ENCODE measurements at places on chromosomes 1 and 21.

GRCh38 chr21:38475519-38475918 is 22.8 kb downstream of the ERG start:
- DNase-seq = no peak

GRCh38 chr1:226082959-226083301 is 20.4 kb downstream of the H3-3A start:
- DNase-seq = no peak

- DNase-seq = no peak
Measured at GRCh38 chr1:221234791-221235190, 355.5 kb downstream of the HLX start.

GRCh38 chr21:45014747-45015468 is 59.5 kb upstream of the ADARB1 start:
- no peak for DNase-seq

GRCh38 chr21:29449306-29449950 is 150.7 kb downstream of the BACH1 start:
- DNase-seq = no peak

- no peak for DNase-seq
Measured at GRCh38 chr1:186994897-186995296, 166.1 kb downstream of the PLA2G4A start.

- DNase-seq = no peak
Measured at GRCh38 chr1:209673631-209674417, 1.4 kb upstream of the G0S2 start.

- no peak for DNase-seq
Measured at GRCh38 chr1:58741678-58742553, 41.9 kb downstream of the JUN start.

GRCh38 chr21:27225151-27225550 is 258.3 kb upstream of the ADAMTS5 start:
- DNase-seq = no peak

DNA sequence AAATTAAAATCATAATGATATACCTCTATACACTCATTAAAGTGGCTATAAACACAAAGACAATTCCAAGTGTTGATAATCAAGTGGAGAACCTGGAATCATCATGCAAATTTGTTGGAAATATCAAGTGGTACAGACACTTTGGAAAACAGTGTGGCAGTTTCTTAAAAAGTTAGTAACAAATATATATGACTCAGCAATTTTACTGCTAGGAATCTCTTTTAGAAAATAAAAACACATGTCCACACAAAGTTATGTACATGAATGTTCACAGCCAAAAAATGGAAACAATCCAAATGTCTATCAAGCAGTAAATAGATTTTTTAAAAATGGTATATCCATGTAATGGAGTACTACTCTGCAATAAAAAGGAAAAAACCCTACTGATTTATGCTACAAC is 375.6 kb downstream of the HLX start:
- DNase-seq = no peak

DNA sequence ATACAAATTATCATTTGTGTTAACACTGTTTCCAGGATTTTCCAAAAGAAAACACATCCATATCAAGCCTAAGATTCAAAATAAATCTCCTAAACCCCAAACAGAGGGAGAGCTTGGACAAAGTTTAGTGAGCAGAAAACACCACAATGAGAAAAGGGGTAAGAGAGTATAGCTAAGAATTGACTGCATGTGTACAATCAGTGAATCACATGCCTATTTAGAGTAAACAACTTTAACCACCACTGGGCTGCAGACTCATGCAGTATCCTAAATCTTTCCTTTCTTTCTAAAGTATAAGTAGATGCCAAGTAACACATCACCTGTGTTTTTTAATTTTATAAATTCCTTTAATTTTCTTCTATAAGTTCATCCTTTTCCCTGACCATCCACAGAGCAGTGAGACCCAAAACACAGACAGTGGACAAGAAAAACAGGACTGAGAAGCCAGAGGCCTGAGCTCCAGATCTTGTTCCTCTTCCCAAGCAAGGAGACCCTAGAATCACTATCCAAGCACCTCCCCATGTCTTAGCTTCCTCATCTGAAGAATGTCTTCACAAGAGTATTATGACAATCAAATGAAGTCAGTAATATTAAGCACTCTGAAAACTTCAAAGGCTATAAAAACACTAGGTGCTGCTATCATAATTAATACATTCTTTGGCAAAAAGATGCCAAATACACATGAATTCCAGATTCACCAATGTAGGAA is 93.1 kb downstream of the VAV3 start:
- DNase-seq = no peak

GRCh38 chr1:86517336-86517735 is 29.5 kb upstream of the CLCA4 start:
- no peak for DNase-seq

DNA sequence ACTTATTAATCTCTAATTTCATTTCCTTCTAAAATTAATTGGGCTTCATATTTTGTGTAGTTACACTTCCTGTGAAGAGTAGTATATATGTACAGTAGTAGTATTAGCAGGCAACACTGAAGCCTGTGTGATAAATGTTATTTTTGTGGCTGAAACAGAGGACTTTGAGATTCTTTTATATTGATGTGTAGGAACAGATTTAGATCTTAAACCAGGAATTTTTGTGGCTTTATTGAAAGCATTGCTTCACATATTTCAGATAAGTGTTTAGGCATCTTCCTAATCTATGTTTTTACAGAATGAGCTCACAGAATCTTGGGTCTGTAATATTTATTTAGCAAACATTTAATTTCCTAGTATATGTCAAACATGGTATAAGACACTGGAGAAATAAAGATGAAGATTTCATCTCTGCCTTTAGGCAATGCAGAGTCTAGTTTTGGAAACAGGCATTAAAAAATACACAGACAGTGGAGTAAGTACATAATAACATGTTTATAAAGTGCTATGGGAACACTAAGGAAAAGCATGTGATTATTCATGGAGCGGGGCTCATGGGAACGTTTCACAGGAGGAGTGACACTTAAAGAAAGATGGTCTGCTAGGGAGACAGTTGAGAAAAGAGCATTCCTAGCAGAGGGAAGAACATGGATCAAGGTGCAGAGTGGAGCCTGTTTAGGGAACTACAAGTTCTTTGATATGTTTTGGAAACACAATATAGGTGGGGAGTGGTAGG is 52.7 kb downstream of the MIGA1 start:
- no peak for DNase-seq

DNA sequence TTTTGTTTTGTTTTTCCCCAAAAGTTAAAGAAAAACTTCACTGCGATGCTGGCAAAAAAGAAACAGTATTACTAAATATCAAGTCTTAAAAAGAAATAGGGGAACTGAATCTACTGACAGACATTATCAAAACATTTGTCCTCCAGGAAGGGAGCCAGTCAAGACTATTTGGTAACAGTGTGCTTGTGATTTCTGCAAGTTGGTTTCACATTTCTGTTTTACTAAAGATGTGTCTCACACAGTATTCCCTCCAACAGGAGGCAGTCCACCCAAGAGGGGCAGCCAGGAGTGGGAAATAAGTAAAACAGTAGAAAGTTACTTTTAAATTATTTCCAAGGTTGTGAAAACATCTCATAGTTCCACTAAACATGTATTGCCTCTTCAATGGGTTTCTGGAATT is 74.4 kb upstream of the SDC3 start:
- no peak for DNase-seq

GRCh38 chr1:8465692-8466091 is 147.8 kb downstream of the SLC45A1 start:
- no peak for DNase-seq

- no peak for DNase-seq
Measured at GRCh38 chr21:39776589-39776988, 31.6 kb downstream of the IGSF5 start.

GRCh38 chr1:80918380-80918779 is 882.4 kb upstream of the ADGRL2 start:
- no peak for DNase-seq

DNA sequence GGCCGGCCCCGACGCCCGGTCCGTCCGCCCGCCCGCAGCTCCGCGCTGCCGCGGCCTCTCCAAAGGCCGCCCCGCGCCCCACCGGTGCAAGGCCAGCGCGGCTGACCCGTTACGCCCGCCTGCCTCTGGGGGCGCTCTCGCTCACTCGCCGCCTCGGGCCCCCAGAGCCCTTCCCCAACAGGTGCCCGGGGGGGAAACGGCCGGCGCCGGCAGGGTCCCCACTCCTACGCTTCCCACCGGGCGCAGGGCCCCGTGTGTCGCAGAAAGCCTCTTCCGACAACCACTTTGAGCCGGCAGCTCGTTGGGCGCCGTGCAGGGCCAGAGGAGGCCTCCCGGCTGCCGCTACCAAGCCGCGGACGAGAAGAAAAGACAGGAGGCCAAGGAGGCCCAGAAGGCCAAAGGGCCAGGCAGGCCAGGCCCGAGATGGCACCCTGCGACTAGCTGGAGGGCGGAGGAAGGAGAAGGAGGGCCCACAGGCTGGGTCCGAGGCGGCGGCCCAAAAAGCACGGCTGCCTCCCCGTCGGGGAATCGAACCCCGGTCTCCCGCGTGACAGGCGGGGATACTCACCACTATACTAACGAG is 64.9 kb upstream of the FCGR2A start:
- peak; percentile 62 for DNase-seq

DNA sequence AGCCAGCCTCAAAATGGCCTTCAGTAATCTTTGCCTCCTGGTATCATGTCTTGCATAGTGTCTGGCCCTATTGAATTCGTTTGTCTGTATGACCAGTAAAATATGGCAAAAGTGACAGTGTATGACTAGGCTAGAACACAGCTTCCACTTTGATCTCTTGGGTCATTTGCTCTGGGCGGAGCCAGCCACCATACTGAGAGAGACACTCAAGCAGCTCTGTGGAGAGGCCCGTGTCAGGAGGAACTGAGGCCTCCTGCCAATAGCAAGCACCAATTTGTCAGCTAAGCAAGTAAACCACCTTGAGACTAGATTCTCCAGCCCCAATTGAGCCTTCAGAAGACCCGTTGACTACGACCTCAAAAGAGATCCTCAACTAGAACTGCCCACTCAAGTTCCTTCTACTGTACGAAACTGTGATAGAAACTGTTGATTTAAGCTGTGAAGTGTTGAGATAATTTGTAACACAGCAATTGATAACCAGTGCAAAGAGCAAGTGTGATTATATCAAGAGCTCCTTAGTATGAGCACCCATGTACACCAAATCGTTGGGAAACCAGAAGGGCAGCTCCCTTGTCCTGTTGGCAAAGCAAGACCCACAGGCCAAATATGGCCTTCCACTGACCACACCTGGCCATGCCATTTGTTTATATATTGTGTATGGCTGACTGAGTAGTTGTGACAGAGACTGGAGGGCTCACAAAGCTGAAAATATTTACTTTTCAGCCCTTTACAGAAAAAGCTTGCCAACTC is 52.7 kb upstream of the SERBP1 start:
- no peak for DNase-seq

GRCh38 chr21:41927727-41928409 is 25.9 kb downstream of the C2CD2 start:
- DNase-seq = no peak

DNA sequence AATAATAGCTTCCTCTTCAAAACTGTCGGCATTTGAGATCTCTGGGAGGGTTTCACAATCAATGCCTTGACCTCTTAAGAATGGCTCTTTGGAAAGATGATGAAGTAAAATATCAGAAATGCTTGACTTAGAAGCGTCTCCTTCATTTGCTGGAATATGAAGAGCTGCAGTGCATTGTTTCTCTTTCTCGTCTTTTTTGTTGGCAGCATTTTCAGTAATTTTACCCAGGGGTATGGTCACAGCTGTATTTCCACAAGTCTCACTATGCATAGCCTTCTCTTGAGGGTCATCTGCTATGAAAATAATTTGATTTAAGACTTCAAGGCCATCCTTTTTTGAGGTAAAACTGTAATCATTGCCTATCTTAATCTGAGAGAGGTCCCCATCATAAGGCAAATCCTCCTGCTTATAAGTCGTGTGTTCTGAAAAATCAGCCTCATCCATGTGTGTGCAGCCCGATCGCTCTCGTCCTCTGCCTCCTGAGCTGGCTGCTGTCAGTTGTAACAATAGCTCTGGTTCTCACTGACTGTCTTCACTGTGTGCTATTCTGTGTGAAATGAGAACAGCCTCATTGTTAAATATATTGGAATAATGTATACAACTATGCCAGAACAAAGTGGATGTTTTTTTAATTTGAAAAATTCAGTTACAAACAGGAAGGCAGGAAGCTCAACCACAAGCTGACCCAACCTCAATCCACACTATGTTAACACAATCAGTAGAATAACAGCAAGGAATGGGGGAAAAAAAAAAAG is 4.5 kb downstream of the AKNAD1 start:
- no peak for DNase-seq

DNA sequence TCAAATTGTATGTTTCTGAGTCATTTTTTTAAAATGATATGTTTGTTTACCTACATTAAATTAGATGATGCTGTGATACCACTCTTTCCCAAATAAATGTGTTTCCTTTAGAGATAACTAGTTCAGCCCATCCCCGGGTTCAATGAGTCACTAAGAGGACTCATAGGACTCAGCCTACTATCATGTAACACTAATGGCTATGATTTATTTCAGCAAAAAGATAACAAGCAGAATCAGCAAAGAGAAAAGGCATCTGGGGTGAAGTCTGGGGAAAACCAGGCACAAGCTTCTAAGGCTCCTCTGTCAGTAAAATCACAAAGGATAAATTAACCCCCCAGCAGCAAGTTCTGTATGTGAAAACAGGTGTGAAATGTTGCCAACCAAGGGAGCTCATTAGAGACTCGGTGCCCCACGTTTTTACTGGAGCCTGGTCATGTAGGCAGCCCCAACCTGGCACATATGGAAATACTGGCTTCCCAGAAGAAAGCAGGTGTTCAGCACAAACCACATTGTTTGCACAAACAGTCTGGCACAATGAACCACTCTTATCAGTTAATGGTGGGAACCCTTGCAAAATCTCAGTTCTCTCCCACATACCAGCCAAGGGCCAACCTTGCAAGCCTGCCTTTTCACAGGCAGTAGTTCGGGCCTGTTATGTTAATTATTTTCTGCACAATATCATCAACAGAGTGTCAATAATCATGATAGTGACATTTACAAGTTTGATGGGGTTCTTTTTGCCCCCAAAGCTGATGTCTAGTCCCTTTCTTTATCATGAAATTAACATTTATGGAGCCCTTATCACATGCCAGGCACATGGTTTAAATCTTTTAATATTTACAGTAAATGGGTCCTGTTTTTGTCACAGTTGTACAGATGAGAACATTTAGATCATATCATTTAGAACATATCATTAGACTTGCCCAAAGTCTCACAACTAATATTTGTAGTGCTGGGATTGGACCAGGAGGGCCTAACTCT is 23.1 kb upstream of the CNN3 start:
- DNase-seq = no peak

DNA sequence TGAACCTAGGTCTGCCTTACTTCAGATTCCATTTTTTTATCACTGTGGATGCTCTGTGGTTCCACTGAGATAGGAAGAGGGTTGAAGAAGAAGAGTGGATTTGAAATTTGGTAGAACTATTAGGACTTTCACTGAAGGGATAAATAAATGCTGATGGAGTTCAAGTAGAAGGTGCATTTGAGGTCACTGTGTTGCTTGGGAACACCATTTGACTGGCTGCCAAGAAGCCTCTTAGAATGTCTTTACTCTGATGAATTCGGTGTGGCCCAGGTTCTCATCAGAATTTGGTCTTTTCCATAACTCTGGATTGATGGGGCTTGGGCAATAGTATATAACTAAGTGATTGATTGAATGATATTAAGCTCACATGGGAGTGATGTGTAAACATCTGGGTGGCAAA is 11.9 kb downstream of the XPR1 start:
- no peak for DNase-seq

- no peak for DNase-seq
Measured at GRCh38 chr1:168917309-168917708, 188.3 kb upstream of the DPT start.
